T-helper 22 cell (primary cell): ENCODE measurements at places on chromosomes 4 and X.

GRCh38 chr4:174266416-174266815, 17.1 kb downstream of the FBXO8 start:
- no peak for DNase-seq

GRCh38 chrX:42276982-42277690, 353.8 kb upstream of the CASK start:
- no peak for DNase-seq

DNA sequence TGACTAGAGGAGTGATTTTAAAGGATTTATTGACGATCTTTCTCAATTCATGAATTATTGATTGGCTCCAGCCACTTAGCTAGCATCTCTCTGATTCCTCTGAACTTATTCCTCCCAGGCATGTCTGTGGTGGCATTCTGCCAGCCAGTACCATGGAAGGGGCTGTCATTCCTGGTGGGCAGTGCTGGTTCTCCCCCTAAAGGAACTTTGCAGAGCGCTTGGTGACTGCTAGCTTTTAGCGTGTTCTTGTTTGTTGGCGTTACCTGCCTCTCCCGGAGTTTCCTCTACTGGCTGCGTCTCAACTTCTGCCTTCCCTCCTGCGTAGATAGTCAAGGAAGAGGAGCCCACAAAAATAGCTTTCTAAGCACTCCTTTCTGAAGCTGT, 19.3 kb downstream of the SRD5A3 start:
- DNase-seq, result no peak

DNA sequence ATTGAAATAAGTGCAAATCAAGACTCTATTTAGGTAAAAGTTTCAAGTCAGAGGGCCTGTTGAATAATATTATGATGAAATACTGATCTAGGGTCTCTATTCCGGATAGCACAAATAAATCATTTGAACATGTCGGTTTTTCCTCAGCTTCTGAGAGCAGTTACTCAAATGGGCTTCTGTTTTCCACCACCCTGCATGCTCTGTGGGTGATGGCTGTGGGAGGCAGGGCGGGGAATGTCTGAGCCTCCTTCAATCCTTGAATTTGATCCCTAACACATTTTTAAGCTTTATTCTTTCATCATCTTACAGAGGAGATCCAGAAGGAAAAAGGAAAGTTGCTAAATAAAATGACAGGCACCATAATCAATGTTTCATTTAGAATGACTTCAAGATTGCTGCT, 8.5 kb downstream of the UNC5C start:
- no peak for DNase-seq

- no peak for DNase-seq
These were observed 113.2 kb downstream of the MAB21L2 start for GRCh38 chr4:150695162-150695561.

GRCh38 chrX:110852180-110852579, 56.6 kb upstream of the CHRDL1 start:
- no peak for DNase-seq

DNA sequence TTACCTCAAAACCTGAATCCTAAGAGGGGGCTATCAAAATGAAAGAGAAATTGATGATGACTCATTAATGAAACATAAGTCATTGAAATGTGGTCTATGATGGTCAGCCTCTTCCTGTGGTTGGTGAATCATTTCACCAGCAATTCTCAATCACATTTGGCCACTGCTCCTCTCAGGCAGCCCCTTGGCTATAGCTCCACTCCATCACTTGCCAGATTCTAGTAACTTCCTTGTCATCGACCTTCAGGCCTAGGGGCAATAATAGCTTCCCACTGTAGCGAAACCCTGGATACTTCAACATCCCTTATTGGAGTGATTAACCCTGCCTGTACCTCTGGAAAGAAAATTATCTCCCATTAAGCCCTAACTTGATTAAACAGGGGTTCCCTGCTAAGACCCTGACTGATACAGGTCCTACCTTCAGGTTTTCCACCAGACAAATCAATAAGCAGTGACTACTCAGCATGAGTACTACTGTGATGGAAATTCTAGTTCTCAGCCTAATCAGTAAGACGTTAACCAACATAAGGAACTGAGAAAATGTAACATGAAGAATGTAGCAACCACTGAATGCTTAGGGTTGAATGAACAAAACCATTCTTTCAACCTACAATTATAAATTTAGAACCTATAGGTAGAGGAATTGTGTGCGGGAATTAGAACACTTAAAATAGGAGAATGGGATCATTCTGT, 30.4 kb downstream of the ADH7 start:
- DNase-seq, result no peak

DNA sequence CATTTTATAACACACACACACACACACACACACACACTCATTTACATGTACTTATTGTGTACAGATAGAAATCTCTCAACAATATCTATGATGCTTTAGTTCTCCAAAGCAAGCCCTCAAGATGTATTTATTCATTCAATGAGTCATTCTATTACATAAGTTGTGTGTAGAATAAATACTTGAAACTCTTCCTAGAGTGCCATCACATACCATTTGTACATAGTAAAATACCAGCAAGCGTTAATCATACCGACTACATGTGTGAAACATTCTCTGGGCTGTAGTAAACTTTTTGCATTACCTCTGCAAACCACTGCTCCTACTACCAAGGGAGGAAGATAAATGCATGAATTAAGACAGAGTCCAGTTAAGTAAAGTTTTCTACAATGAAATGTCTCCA, 70.9 kb downstream of the EPHA5 start:
- DNase-seq, result no peak

- no peak for DNase-seq
These were observed 101.7 kb downstream of the RAPGEF2 start for GRCh38 chr4:159204566-159204965.

GRCh38 chr4:41420541-41420940, 117.4 kb upstream of the LIMCH1 start:
- no peak for DNase-seq

DNA sequence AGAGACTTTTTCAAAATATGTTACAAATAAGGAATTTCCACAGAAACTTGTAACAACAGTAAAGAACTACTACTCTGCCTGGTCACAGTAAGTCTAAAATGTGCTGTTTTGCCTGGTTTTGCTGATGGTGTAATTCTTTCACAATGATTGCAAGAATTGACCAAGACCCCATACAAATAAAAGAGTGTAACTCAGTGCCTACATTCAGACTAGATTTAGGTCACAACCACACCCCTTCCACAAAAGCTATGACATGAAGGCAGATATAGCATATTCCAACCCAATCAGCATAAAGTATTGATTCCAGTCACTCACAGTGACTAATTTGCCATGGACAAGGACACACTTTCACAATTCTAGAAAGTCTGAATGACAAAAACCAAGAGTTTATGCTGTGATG, 53.7 kb upstream of the TMPRSS11F start:
- no peak for DNase-seq

GRCh38 chrX:16827225-16827624, 41.0 kb downstream of the TXLNG start:
- no peak for DNase-seq

DNA sequence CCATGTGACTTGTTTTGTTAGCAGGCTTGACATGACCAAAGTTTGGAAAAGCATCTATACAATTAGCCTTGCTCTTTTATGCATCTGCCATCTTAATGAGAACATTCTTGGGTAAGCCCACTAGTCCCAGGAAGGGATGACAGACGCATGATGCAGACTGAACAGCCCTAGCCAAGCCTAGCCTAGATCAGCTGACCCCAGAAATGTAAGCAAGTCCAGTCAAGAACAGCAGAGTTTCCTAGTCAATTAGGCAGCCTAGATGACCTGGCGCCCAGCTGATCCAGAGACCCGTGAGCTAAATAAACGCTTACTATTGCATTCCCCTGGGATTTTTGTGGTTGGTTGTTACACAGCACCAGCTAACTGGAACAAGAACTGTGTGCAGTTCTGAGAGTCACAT, 457.9 kb downstream of the BCOR start:
- no peak for DNase-seq

DNA sequence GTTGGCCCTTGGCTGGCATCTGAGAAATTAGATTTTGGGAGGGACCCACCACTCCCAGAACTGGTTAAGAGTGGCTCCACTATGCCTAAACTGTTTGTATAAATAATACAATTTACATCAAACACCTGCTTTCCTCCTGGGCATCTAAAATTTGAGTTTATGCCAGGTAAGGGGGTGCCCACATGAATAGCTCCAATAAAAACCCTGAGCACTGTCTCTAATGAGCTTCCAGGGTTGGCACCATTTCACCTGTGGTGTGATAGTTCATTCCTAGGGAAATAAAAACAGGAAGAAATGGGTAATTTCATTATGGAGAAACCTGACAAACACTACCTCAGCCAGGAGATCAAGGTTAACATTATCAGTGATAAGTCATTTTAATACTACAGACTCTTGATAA, 119.7 kb downstream of the FRYL start:
- no peak for DNase-seq

- no peak for DNase-seq
These were observed 65.6 kb downstream of the UBA6 start for GRCh38 chr4:67635331-67635730.

DNA sequence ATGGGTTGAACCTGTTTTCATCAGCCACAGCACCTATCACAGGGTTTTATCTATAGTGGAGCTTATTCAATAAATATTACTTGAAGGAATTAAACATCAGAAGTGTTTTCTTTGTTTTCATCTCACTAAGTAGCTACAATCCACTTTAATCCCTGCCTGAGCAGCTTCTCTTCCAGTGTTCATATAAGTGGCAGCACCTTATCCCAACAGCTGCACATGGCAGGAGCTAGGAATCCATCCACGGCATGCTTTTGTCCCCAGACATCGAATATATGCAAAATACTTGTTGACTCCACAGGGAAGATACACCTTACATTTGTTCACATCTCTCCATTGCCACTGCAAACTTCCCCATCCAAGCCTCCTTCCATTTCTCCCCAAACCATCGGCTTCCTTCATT, 549.8 kb upstream of the FAM241A start:
- DNase-seq, result no peak

GRCh38 chr4:143433231-143433630, 80.3 kb upstream of the SMARCA5 start:
- no peak for DNase-seq

- peak; percentile 32 for DNase-seq
These were observed 12.3 kb downstream of the MSL3 start for GRCh38 chrX:11770320-11770719.

DNA sequence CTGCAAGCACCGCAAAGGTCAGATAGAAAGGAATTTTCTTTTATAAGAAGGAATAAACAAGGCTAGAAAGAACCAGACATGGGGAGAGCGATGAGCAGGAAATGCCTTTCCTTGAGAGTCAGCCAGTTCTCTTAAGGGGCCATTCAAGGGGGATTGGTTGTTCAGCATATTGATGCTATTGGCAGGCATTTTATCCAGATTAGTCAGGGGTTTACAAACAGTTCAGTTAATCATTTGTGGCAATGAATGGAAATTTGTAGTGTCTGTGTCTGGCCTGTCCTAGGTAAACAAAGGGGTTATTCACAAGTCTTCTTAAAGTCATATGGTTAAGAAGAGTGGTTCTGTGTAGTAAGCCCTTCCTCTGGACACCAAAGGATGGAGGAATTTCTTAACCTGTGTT, 184.7 kb upstream of the FRMPD4 start:
- DNase-seq, result no peak

DNA sequence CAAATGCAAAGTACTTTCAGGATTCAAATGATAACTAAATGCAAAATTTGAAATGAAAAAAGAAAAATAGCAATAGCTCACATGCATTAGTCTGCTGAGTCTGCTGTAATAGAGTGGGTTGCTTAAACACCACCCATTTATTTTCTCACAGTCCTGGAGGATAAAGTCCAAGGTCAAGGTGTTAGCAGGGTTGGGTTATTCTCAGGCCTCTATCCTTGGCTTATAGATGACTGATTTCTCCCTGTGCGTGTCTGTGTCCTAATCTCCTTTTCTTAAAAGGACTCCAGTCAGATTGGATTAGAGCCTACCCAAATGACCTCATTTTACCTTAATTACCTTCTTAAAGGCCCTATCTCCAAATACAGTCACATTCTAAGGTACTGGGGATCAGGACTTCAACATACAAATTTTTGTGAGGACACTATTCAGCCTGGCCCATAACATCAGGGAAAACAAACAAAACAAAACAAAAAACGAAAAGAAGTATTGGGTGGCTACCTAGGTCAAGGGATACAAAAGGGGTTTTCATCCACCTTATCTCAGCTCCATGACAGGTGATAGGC, 6.3 kb upstream of the TBL1X start:
- DNase-seq, result no peak

DNA sequence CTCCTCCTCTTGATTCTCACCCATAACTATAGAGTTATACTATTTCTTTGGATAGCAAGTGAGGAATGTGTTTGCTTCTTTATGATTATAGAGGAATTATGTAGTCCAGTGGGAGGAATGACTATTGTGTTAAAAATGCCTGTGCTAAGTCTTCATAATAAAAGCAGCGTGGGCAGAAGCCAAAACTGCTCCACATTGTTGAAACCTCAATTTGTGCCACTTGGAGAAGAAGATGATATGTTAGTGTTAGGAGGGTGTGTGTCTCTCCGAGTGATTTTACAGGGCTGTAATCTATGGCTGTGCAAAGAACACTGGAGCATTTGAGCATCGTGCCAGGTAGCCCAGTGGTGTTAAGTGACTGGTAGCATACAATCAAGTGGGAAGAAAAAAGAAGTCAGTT, 74.3 kb downstream of the FRAS1 start:
- no peak for DNase-seq

GRCh38 chr4:107937040-107937439, 5.7 kb downstream of the CYP2U1 start:
- DNase-seq, result no peak

DNA sequence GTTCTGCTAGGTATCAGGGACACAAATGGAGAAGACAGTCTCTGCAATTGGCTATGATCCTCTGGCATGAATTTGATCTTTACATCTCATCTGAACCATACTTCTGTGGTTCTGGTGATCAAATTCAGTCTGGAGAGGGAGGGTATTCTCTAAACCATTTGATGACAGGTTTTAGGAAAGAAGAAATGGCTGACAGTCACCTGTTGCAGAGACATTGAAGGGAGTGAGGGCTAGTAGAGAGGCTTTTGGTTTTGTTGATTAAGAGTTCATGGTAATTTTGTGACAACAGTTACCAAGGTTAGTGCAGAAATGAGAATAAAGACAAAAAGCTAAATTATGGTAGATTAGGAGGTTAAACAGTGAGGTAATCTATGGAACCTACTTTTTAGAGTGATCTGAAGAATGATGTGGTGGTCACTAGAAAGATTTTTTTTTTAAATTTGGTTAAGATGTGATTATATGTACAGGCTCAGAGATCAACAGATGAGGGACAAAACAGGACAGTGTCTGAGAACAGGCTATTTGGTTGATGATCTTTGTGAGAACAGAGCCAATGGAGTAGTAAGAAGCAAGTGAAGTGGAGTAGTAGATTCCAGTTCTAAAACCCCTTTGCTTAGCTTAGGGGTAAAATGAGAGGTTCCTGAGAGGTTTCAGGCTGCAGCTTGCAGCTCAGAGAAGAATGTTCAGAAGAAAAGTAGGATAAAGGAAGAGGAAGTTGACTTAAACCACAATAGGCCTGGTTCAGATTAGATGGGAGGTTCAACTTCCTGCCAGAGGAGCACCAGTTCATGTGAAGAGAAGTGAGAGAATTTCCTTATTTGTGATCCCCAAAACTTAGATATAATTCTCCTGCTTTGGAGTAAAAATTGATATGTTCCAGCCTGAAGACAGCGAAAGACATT, 34.7 kb downstream of the VSIG4 start:
- DNase-seq, result no peak
